ENCODE measurements at places on chromosomes 16 and 17.
A peak's percentile ranks its signal among the peaks of the same experiment; 100 is the strongest.

GRCh38 chr17:50871364-50871763 is 5.2 kb upstream of the TOB1 start:
- peak; percentile 24 for DNase-seq

DNA sequence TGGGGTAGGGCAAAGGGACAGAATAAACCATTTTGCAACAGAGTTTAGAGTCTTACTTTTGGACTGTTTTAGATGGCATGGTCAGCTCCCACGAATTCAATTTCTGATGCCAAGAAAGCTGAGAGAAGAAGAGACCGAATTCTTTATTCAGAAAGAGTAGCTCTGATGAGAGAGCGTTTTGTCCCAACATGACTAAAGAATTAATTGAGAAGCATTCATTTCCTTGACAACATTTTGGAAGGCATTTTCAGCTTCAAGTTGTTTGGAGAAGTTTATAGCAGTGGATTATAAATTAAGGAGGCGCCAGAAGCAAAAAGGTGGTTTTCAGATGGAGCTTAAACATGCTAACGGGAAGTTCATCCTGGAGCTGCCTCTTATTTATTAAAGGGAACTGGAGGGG is 12.2 kb downstream of the GAN start:
- DNase-seq = no peak

DNA sequence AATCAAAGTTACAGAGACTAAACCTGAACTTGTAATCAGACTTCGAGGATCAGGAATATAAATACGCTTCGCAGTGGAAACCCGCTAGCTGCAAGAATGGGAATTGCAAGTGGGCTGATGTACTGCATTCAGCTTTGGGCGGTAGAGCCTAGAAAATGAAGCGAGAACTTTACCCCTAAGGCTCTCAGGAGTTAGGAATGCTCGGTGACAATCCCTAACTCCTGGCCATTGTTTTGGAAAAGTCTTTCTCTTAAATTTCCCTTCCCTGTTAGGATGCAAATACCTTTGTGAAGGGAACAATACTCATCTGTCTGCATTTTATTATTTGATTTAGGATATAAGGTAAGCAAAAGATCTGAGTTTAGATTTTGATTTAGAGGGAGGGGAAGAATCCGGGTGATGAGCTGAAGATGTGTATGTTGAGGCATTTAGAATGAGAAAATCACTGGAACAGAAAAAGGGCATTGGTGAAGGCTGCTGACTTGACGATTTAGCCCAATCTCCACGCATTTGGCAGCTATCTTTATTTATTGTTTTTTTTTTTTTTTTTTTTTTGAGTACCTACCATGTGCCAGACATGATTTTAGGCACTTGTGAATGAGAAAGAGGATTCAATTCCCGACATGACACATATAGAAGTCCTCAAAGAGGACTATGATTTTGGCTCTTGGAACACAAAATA is 2.2 kb upstream of the TOX3 start:
- DNase-seq = no peak

DNA sequence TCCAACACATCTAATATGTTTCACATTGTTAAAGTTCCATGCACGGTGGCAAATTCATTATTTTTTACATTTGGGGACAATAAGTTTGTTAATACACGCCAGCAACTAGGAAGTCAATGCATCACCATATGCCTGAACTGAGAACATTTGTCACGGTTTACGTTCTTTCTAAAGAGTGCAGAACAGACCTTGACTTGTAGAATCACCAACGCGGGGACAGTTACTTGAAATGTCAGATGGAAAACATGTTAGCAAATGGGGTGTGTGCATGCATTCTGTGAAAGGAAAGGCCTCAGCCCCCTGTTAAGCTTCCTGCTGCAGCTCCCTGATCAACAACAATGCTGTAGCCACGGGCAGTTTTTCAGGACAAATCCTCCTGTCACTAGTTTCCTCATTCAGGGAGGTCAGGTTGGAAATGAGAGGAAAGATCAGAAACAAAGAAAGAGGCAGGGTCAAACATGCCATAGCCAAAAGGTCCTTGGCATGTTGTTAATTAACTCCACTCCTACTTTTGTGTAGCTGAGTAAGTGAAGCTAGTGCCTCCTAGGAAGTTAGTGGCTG is 18.4 kb downstream of the SMIM36 start:
- DNase-seq = no peak

DNA sequence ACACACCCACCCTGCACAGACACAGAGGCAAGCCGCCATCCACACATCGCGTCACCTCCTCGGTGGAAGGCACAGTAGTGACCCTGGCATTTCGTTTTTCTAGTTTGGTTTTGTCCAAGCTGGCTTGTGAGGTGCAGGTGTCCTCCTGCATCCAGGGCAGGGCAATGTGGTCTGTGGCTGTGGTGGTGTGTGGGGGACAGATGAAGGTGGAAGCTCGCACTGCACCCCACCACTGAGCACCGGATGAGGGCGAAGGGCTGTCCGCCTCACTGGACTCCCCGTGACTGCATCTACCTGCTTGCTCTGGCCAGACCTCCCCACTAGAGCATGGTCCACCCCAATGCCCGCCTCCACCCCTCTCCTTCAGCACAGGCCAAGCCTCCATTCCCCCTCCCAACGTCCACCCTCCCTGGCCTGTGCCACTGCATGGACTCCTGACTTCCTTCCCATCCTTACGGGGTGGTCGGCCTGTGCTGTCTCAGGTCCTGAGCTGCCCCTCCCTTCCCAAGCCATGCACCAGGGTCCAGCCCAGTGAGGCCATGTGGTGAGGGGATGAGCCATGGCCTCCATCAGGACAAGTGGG is 78.8 kb upstream of the CBX4 start:
- DNase-seq = no peak

DNA sequence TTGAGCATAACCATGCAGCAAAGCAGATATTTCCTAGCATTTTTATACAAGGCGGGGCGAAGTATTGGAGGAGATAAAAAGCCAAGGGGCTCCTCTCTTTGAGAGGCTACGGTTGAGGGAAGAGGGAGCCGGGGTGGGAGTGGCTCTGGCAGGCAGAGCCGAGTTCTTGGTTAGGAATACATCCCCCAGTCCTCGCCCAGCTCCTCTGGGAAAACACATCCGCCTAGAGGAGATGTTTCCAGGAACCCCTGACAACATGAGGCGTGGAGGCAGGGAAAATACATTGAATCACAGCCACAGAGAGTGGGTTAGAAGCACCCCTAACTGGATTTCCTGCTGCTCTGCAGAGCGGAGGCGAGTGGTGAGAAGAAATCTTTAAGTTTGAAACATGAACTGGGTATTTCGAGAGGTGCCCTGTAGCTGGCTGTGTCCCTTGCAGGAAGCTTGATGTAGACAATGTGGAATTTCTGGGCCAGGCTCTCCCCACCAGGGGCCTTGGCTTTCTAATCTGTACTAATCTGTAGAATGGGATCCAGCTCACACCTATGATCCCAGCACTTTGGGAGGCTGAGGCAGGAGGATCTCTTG is 27.3 kb downstream of the TTYH2 start:
- DNase-seq = no peak

- no peak for DNase-seq
Measured at GRCh38 chr17:17341452-17341851, 38.3 kb downstream of the NT5M start.

DNA sequence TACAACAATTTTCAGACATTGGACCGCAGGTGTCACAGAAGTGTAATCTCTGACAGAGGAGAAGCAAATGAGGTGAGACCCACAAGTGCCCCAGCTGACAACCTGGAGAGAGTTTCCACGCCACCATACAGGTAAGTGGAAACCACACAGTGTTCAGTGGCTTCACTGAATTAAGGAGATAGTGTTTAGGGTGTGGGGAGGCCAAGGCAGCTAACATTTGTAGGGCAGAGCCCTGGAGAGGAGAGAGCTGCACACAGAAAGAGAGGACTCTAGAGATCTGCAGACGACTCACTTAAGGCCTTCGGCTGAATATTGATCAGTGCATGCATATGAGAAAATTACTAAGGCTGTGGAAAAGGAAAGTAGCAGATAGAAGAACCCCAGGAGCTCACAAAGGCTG is 228.9 kb upstream of the TNRC6C start:
- DNase-seq = peak; percentile 2

DNA sequence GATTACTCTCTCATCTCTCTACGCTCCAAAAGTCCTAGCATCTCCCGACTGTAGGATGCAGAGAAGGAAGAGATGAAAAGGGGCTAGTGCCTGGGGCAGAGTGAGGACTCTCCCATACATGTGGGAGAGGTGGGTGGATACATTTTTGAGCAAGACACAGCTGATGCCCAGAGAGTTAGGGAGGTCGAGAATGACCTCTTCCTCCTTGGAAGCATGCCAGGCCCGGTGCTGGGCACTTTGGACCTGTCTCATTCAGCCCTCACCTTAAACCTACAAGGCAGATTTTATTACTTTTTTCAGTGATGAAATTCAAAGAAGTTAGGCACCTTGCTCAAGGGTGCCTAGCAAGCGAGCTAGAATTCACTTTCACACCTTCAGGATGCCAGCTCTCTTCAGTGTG is 38.2 kb downstream of the WSCD1 start:
- no peak for DNase-seq

DNA sequence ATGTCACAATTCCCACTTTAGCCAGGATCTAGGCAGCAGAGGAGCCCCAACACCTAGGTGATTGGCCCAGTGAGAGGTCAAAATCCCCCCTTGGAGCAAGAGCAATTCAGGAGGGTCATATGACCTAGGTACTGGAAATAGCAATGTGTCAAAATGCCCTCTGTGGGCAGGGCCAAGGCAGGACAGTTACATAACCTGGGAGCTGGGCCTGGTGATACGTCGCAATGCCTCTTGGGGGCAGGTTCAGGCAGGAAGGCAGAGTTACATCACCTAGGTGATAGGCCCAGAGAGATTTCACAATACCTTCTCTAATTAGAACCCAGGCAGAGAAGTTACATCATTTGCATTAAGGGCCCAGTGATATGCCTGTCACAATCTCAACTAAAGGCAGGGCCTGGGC is 1906.3 kb downstream of the TP53TG3F start:
- DNase-seq = no peak

DNA sequence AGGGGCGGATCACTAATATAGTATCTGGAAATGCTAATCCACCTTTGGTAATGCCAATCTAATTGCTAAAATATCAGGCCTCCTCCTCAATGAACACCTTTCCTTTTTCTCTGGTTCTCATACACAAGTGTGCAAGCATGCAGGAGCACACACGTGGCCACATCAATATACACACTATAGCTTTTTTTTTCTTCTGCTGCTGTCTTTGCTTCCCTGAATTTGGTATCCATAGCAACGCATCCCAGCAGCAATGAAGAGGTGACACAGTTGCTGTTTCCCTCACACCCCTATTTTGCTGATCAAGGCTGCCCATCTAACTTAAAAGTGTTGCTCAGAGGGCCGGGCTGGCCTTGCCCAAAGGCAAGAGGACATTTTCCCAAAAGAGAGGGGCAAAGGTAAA is 15.4 kb downstream of the NOG start:
- no peak for DNase-seq

- no peak for DNase-seq
Measured at GRCh38 chr16:924063-924462, 46.7 kb downstream of the LMF1 start.
